ENCODE measurements at places on chromosomes 12 and 14.

- no peak for DNase-seq
Measured at GRCh38 chr14:33931461-33931860, 19.4 kb downstream of the EGLN3 start.

GRCh38 chr14:73293782-73294781, 56.8 kb downstream of the PAPLN start:
- DNase-seq = no peak

GRCh38 chr14:104639885-104640548, 35.4 kb upstream of the TMEM179 start:
- peak; percentile 96 for DNase-seq

DNA sequence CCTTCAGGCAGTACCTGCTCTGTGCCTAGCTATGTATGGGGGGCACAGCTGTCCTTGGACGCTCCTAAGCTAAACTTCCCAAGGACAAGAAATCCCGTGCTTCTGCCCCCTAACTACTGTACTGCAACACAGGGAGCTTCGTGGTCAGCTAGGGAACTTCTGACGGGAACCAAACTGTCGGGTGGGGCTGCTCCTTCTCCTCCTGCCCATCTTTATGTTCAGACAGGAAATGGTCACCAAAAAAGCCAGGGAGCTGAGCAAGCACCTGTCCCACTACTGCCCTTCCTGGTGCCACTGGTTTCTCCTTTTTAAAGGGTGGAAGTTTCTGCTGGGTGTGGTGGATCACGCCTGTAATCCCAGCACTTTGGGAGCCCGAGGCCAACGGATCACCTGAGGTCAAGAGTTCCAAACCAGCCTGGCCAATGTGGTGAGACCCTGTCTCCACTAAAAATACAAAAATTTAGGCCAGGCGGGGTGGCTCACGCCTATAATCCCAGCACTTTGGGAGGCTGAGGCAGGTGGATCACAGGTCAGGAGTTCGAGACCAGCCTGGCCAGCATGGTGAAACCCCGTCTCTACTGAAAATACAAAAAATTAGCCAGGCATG, 26.6 kb downstream of the PXN start:
- no peak for DNase-seq

GRCh38 chr14:91929700-91930099, 17.8 kb downstream of the FBLN5 start:
- no peak for DNase-seq

DNA sequence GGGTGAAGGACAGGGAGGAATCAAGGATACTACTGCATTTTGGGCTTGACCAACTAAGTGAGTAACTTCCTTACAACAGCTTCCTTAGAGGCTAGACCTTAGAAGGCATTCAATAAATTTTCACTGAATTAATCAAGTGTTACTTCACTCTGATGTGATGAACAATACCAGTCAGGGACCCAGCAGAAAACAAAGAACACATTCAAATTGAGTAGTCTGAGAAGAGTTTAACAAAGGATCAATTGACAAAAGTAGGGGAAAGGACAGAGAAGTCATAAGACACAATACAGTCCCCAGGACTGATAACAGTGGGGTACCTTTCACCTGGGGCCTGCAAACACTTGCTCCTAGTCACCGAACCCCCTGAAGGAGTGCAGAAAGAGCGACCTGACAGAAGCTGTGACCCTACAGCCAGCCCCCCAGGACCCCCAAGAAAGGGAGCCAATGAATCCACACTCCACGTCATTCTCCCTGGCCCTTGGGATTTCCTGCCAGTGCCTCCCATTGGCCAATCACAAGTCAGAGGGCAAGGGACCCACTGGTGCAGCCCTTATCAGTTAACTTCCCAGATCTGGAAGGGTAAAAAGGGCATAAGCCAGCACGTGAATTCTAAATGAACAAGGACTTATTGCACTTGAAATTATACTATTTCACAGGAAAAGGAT, 6.9 kb downstream of the ANAPC5 start:
- no peak for DNase-seq

- DNase-seq = no peak
Measured at GRCh38 chr12:25926536-25926935, 31.9 kb upstream of the RASSF8 start.

DNA sequence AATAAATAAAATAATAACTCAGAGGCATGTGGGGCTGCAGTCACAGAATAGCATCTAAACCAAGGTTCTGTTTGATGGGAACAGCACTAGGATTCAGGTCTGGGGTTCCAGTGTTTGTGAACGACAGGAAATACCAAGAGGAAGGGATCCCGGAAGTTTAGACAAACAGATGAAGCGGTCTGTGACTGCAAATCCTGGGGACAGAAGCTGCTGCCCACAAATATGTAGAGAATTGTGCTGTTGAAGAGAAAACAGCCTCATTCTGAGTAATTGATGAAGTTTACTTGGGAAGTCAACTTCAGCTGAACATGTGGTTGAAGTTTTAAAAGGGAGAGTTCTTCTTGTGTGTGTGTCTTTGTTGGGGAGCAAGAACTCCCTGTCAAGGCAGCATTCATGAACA, 98.4 kb upstream of the TBX5 start:
- DNase-seq = no peak

GRCh38 chr12:130427381-130427887, 89.7 kb downstream of the PIWIL1 start:
- DNase-seq = no peak

DNA sequence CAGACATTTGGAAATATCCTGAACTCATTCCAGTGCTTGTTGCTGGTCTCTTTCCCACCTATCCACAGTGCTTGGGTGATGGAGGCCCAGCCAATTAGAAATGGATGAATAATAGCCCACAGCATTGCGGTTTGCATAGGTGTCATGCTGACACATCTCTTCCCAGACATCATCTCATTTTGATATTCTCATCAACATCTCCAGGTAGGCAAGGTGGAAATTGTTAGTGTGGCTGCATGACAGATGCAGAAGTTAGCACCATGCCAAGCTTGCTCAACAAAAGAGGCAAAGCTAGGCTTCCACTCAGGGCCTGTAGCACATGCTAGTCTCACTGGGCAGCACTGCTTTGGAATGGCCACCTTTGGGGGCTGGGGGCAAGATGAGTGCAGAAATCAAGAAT, 1118.9 kb downstream of the VRK1 start:
- DNase-seq = no peak

- DNase-seq = no peak
Measured at GRCh38 chr14:32825058-32825457, 113.6 kb upstream of the NPAS3 start.

- DNase-seq = no peak
Measured at GRCh38 chr14:88829685-88830302, 5.3 kb downstream of the TTC8 start.

DNA sequence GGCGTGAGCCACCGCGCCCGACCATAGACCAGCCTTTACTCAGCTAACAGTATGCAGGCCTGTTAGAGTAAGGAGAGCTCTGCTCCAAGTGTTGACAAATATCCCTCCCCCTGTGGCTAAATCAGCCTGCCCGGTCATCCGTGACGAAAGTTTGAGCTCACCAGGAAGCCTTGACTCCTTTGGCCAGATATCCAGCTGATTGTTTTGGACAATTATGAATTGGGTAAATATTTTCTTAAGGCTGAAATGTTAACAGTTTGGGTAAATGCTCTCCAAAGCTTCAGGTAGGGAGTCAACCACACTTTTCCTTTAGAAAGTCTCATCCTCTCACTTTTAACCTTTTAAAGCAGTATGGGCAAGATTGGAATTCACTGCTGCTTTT, 157.9 kb downstream of the PAWR start:
- DNase-seq = peak; percentile 88

DNA sequence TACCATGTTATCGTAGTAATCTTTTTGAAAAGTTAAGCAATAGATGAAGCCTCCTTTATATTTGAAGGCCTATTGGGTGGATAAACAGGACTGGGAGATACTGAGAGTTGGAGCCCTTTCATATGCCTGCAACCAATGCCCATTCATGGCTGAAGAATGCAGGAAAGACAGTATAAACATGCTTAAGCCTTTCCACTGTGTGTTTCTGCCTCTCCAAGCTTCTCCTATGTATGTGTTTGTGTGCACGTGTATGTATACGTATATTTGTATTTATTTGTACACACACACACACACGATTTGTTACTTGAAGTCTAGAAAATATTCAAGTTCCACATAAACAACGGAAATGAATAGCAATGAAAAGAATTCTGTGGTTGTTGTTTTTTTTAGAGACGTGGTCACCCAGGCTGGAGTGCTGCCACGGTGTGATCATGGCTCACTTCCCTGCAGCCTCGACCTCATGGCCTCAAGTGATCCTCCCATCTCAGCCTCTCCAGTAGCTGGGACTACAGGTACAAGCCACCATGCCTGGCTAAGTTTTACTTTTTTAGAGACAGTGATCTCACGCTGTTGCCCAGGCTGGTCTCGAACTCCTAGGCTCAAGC, 1453.5 kb downstream of the AACS start:
- no peak for DNase-seq

- DNase-seq = peak; percentile 82
Measured at GRCh38 chr12:62793256-62794217, 141.4 kb downstream of the PPM1H start.

GRCh38 chr12:71268598-71269280, 110.9 kb upstream of the TSPAN8 start:
- no peak for DNase-seq

GRCh38 chr14:53968726-53969125, 12.1 kb upstream of the BMP4 start:
- DNase-seq = no peak

- no peak for DNase-seq
Measured at GRCh38 chr14:39614297-39614923, 182.2 kb upstream of the FBXO33 start.

DNA sequence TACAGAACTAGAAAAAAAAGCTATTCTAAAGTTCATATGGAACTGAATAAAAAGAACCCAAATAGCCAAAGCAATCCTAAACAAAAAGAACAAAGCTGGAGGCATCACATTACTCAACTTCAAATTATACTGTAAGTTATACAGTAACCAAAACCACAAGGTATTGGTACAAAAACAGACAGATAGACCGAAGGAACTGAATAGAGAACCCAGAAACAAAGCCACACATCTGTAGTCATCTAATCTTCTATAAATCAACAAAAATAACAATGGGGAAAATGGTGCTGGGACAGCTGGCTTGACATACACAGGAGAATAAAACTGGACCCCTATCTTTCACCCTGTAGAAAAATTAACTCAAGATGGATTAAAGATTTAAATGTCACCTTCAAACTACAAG, 38.1 kb upstream of the CMKLR1 start:
- no peak for DNase-seq

- no peak for DNase-seq
Measured at GRCh38 chr14:97137705-97138104, 340.5 kb downstream of the VRK1 start.

- DNase-seq = no peak
Measured at GRCh38 chr12:56581418-56582145, 48.5 kb downstream of the BAZ2A start.

DNA sequence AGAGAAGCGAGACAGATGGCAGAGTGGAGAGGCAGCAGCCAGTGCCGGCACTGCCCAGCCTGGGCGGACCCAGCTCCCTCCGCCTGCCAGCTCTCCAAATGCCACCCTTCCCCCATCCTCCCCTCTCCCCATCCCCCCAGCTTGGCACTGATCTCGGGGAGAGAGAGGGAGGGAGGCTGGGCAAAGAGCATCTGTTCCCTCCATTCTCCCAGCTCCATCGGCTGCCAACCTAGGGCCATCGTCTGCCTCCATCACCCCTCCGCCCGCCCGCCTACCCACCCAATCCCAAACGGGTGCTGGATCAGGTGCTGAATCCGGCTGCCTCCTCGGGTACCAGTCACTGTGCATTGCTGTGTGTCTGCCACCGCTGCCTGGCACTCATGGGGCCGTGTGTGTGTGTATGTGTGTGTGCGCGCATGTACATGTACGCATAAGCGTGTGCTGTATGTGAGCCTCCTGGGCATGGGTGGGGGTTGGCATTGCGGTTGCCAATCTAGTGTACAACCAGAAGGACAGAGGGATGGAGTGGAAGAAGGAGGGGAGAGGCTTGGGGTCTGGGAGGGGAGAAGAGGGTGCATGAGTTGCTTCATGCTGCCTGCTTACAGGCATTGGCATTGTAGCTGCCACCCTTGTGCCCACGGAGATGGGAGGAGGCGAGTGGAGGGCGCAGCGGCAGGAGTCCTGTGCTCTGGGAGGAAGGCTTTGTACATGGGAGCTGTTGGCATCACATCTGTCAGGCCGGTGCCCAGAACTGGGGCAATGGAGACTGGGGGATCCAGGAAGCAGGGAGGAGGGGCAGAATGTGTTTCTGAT, 38.4 kb downstream of the ZFHX2 start:
- DNase-seq = no peak

- DNase-seq = peak; percentile 51
Measured at GRCh38 chr12:104677441-104678089, 220.8 kb downstream of the CHST11 start.

GRCh38 chr12:120462099-120462640, 7.4 kb downstream of the SRSF9 start:
- no peak for DNase-seq

GRCh38 chr14:97377550-97377949, 580.4 kb downstream of the VRK1 start:
- no peak for DNase-seq

DNA sequence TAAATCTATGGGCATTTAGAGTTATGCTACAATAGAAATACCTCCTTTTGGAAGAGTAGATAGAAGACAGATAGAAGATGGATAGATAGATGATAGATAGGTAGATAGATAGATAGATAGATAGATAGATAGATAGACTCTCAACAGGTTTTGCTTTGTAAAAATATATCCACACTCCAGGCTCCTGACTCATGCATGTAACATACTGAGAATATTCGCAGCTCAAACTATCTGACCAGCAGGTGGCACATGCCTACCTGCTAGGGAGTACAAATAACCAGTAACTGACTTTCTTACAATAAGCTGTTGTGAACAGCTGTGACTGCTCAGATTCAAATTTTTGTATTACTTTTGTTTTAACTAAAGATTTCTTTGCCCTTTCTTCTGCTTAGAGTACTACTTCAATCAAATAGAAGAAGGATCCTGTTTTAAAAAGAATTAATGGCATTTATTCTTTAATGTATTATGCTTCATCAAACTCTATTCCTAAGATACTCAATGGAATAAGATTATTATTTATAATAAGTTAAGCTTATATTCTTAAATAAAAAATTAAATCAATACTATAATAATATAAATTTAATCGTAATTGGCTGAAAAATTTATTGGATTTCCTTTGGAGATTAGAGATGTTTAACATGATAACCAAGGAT, 15.8 kb upstream of the CPNE8 start:
- peak; percentile 33 for DNase-seq
